Foreskin keratinocyte (primary cell): ENCODE measurements at places on chromosomes 4 and X. TPM values are rescaled to one million over a fixed set of nuclear protein-coding genes. Genes with fewer than 3 reads are reported as not detected.

GRCh38 chrX:24266996-24267395 lies 46.9 kb downstream of the SUPT20HL2 start:
- no peak for DNase-seq

GRCh38 chr4:36255577-36255976 lies 11.3 kb upstream of the ARAP2 start:
- no peak for DNase-seq

GRCh38 chr4:70903291-70903603 lies 1.1 kb downstream of the MOB1B start:
- DNase-seq, result peak; percentile 2

- DNase-seq, result no peak
These were observed 4.4 kb upstream of the FBXW7 start for GRCh38 chr4:152540293-152540674.

DNA sequence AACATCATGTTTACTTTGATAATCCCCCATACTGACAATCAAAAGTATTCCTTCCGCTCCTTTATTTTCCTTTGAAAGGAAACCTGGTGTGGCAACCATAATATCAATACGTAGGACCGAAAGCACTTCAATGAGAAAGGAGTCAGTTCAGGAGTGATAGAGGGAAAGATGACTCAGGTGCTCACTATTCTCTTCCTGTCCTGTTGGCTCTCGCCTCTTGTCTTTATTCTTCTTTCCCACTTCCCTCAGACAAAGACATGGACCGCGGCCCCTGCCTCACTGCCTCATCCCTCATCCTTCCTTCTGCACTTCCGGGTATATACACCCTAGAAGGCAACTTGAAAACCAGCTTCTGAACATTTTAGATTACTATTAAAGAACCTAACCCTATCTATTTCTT lies 49.8 kb upstream of the TNIP3 start:
- no peak for DNase-seq

- no peak for DNase-seq
These were observed 63.1 kb downstream of the COX18 start for GRCh38 chr4:73006286-73006990.

DNA sequence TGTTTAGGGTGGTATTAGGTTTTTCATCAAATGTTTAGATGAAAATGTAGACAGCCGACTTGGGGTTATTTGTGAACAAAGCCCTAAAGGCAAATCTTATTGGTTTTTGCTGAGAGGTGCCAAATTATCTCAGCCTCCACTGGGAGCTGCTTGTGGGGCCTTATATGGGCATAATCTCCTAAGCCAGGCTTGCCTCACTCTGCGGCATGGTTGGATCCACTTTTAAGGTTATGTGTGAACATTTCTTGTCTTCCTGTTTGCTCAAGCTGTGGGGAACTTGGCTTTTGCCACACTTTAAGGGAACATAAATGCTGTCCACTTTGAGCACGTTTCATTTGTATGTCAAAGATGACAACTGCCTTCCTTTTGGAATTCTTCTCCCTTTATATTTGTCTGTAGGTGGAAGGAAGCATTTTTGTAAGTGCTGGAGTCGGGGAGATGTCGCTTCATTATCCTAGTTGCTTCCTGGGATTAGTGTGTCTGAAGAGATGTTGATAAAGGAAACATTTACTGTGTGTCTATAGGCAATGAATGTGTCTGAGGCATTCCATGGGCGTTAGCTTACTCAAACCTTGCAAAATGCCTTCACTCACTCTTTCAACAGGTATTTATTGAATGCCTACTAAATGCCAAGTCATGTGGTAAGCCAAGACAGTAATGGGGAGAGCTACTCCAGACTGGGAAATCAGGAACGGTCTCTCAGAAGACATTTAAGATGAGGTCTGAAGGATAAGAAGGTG lies 78.3 kb downstream of the SLC9A6 start:
- DNase-seq, result no peak

GRCh38 chrX:44915361-44915868 lies 42.4 kb downstream of the KDM6A start:
- no peak for DNase-seq

- no peak for DNase-seq
These were observed 325.6 kb upstream of the BOD1L1 start for GRCh38 chr4:13953083-13953482.

- DNase-seq, result no peak
These were observed 63.3 kb downstream of the AFAP1 start for GRCh38 chr4:7876201-7876875.

- DNase-seq, result no peak
These were observed 504.0 kb downstream of the MAGEE1 start for GRCh38 chrX:76931518-76931917.

- no peak for DNase-seq
These were observed 200.0 kb upstream of the MAOA start for GRCh38 chrX:43456063-43456462.

DNA sequence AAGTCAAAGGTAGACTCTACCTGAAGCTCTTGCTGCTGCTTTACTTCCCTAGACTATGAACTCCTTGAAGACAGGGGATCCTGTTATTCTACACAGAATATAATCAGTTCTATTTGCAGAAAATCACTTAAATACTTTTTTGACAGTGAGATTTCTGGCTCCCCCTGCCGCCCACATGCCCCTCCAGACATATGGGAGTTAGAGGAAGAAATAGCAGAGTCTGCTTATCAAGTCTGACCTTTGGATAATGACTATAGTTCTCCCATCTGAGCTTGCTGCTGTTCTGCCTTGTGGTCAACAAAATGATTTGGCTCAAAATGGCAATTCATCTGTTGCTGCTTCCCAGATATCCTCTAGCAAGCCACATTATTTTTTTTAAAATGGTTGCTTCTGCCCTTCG lies 101.1 kb downstream of the ENOX2 start:
- no peak for DNase-seq

GRCh38 chrX:12423346-12423745 lies 285.1 kb downstream of the FRMPD4 start:
- DNase-seq, result no peak

GRCh38 chr4:142846108-142846728 lies at the start of gene INPP4B:
INPP4B (minus strand) TSS chr4:142846301.
- peak; percentile 46 for DNase-seq

- DNase-seq, result no peak
These were observed 71.9 kb downstream of the WDFY3 start for GRCh38 chr4:84894621-84895020.

GRCh38 chr4:17662694-17663093 lies 48.3 kb downstream of the MED28 start:
- peak; percentile 3 for DNase-seq

DNA sequence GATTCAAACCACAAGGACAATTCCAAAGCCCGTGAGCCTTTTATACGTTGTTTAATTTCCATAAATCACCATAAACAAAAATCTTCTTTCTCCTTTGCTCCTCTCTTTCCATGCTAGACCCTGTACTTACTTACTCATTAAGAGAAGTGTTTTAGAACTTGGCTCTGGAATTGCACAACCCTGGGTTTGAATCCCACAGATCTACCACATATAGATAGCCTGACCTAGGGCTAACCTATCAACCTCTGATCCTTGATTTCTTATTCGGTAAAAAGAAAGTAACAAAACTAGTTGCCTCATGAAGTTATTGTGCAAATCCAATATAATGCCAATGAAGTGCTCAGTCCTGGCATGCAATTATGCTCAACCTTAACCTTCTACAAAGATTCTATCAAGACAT lies 68.8 kb downstream of the ZAR1 start:
- DNase-seq, result no peak

DNA sequence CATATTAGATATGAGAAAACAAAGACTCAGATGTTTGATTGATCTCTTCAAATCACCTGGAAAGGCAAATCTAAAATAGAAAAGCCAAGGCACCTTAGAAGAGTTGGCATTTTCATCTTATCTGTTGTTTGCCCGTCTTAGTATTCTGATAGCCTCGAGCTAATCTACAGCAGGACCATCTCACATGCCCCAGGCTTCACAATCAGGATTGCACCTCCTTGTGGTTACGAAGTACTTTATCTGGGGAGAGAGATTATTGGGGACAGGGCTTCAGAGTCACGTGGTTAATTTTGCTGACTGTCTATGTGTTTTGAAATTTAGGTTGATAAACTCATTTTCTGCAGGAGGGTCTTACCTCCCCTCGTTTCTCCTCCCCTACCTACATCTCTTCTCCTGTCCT lies 313.1 kb upstream of the ANXA10 start:
- no peak for DNase-seq

GRCh38 chr4:138405934-138406567 lies 163.9 kb upstream of the SLC7A11 start:
- DNase-seq, result peak; percentile 41

DNA sequence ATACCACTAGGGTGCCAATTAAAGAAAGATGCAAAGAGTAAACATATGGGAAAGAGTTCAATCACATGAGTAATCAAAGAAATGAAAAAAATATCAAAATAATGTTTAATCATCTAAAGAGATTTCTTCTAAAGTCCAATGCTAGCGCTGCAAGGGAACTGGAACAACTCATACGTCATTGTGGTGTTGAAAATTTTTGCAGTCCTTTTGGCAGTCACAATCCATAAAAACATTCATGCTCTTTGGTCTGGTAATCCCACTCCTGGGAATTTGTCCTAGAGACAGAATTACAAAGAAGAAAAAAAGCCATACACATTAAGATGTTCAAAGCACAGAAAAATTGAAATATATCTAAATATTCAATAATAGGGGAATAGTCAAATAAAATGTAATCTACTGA lies 4.6 kb downstream of the P2RY4 start:
- DNase-seq, result no peak

DNA sequence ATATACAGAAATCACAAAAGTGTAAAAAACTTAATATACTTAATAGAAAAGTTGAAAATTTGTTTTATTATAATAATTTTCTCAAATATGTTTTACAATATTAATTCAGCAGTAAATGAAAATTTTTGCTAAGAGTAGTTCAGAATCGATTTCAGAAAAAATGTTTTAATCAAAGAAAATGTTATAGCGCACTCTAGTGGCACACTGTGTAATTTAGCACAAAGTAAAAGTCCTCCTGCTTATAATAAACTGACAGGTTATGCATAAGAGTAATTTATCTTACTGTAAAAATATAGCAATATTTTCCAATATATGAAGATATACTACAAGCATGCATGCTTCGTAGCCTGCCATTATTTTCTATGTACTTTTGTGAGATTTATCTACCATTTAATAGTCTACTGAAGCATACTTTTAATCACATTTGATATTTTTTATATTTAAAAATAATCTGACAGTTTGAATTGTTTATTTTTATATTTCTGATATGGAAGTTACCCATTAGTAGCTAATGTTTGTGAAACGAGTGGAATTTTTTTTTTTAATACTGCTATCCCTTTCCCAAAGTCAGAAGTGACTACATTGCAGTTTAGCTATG lies 217.9 kb upstream of the KLHL4 start:
- DNase-seq, result peak; percentile 0

- no peak for DNase-seq
These were observed 39.0 kb downstream of the BCOR start for GRCh38 chrX:40058719-40059118.

DNA sequence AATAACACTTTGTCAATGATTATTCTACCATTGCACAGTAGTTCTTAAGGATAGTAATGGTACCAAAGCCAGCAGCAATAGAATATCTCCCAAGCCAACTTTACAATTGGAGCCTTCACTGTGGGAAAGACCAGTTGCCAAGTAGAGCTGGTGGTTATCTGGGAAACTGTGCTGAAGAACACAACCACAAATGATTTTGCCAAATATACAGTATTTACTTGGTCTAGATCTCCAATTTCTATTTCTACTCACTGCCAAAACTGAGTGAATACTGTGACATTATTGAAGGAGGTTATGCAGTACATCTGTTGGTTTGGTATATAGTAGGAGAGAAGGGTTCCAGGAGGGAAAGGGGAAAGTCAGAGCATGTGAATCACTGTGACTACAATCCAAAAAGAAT lies 3.8 kb downstream of the TET2 start:
- no peak for DNase-seq

DNA sequence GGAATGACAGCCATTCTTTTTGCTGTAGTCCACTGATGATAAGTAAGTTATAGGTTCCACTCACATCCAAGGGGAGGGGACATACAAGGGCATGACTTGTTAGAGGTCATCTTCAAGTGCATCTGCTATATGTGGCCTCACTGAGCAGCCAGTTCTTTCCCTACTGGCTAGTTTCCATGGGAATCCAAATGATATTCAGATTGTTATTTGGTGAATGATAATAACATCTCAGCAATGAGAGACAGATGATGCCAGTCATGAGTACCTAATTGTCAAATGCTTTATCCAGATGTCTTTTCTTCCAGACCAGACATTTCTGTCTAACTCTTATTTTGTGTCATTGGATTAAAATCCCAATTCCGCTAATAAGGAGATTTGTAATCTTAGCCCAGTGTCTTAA lies 460.4 kb upstream of the BOD1L1 start:
- no peak for DNase-seq

GRCh38 chrX:23982891-23983290 lies 44.1 kb downstream of the KLHL15 start:
- no peak for DNase-seq

GRCh38 chrX:130224810-130225209 lies 43.9 kb downstream of the ZNF280C start:
- DNase-seq, result no peak

DNA sequence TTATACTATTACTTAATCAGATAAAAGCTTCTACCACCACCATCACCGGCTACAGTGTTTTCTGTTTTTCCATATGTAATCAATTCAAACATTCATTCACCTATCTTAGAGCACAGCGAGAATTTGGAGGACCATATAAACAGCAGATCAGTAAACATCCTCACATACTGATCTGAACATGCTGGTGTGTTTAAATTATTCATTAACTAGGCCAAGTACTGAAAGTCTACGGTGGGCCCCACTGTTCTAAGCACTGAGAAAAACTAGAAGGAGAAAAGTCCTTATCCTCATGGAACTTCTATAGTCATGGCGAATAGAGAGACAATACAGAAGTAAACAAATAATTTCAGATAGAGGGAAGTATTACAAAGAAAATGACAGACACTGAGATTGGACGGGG lies 176.6 kb downstream of the NR3C2 start:
- no peak for DNase-seq

- no peak for DNase-seq
These were observed 43.3 kb downstream of the MTMR1 start for GRCh38 chrX:150736475-150736874.

- no peak for DNase-seq
These were observed 188.2 kb downstream of the MAML3 start for GRCh38 chr4:139965789-139966188.

Gene SHROOM4
- total RNA-seq, result 0.42 and 0.48 TPM in 2 replicates

Gene GRIA3
- total RNA-seq, result not detected in 2 replicates

Gene FDCSP
- total RNA-seq, result not detected in 2 replicates

Gene SCRG1
- total RNA-seq, result not detected in 2 replicates

Gene PABPC1L2A
- total RNA-seq, result not detected in 2 replicates

Gene UGT2A1
- total RNA-seq, result not detected in 2 replicates

Gene DSPP
- total RNA-seq, result not detected in 2 replicates

Gene SLIT2
- 22.6 and 26.9 TPM in 2 replicates for total RNA-seq

Gene PABPC4L
- total RNA-seq, result 1.6 and 1.9 TPM in 2 replicates

Gene ARHGAP24
- total RNA-seq, result 0.99 and 1.4 TPM in 2 replicates

Gene ODAPH
- total RNA-seq, result 0.53 and 0.71 TPM in 2 replicates

Gene DNAAF6
- not detected in 2 replicates for total RNA-seq

Gene GLRA3
- total RNA-seq, result not detected in 2 replicates
